ENCODE measurements at places on chromosomes 1 and 21.

- no peak for DNase-seq
These were observed 1279.6 kb downstream of the KCNT2 start for GRCh38 chr1:195328681-195329080.

DNA sequence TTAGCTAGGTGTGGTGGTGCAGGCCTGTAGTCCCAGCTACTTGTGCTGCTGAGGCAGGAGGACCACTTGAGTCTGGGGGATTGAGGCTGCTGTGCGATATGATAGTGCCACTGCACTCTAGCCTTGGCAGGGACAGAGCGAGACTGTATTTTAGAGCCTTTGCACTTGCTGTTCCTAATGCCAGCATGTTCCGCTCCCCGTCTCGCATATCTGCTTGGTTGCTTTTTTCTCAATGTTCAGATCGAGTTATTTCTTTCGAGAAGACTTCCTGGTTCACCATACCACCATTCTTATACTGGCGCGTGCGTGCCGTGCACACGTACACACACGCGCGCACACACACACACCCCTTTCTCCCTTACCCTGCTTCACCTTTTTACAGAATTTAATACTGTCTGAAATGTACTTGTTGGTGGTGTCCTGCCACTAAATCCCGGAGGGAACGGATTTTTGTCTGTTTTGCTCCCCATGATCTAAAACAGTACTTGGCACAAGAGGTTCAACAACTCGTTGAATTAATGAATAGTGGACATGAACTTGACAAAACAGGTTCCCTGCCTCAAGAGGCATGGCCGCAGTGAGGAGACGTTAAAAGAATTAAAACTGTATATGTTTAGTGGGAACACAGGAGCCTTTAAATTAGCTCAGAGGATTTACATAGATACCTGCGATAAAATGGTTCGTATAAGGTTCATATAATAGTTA, 1.1 kb upstream of the RPRD2 start:
- no peak for DNase-seq

DNA sequence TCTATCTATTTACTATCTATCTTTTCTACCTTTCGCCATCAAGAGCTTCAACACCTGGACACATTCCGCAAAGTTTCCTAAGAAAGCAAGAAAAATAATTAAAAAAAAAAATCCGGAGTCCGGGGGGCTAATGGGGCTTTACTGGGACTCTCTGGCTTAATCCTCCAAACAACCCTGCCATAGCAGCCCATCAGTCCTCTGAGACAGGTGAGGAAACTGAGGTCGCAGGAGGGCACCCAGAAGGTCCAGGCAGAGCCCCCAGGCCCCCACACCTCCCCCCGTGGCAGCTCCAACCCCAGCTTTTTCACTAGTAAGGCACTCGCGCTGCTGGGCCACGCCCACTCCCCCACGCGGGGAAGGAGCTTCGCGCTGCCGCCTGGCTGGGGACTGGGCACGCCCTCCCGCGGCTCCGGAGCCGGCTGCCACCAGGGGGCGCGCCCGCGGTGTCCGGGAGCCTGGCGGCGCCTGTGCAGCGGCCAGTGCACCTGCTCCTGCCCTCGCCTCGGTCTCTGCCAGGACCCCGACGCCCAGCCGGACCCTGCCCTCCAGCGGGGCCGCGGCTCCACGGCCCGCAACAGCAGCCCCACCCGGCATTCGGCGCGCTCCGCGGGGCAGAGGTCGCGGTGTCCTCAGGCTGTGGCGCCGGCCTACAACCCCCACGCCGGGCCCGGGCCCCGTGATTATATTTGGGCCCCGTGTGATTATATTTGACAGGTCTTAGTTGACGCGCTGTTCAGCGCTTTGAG, 54.1 kb upstream of the SAMD11 start:
- peak; percentile 18 for DNase-seq

GRCh38 chr21:32424674-32425073, 12.2 kb downstream of the EVA1C start:
- no peak for DNase-seq

All from KG1 (cell line).